Stimulated activated naive B cell treated with anti-CD40 and anti-IgM and Interleukin-4, amounts not matched to agents 10 μg/mL and 1 μg/mL and 100 μg/mL, for 72 hours (primary cell): ENCODE measurements at places on chromosomes 3 and 15.
A peak's percentile ranks its signal among the peaks of the same experiment; 100 is the strongest.

GRCh38 chr3:40779039-40779438 lies 254.3 kb downstream of the ZNF621 start:
- no peak for DNase-seq

DNA sequence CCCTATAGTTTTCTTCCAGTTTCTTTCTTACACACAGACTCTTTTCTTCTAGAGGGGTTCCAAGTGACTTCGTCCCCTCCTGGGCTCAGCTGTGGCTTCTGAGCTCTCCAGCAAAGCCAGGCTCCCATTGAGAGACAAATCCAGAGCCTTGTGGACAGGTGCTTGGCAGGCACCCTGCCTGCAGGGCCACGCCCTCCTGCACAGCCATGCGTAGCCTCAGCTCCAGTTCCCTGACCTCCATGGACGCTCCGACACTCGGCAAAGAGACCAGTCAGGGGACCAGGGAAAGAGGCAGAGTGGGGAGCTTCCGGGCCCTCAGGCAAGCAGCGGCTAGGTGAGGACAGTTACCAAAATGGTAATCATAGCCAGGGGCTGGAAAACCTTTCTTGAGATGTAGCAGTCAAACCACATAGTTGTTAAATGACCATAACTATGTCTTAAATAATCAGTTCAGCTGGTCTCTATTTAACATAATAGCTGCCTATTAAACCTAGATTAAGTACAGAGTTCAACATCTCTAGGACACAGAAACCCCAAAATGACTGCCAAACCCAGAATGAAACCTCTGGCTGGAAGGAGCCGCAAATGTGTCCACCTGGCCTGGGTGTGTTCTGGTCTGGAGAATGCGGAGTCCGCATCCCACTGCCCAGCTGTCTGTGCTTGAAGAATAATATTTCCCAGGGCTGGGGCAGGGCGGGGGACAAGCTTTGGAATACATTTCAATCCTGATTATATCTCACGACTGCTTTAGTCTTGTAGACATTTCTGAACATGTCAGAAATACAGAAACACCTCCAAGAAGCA lies 69.3 kb upstream of the RGMA start:
- DNase-seq: no peak

DNA sequence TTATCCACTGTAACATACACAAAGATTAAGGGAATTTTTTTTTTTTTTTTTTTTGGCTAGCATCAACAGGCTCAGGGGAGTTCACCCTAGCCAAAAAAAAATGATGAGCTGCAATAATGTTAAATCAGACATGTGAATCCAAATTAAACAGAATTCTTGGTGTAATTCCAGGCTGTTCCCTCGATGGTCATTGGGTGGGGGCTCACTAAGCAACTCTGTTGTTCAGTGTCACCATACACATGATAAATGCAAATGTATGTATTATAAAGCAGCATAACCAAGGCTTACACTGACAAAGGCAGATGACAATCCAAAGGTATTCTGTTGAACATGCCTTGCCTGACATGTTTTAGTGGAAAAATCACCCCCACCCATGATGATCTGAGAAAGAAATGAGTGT lies 29.0 kb downstream of the IL1RAP start:
- DNase-seq: no peak

GRCh38 chr3:153553605-153553945 lies 391.5 kb downstream of the RAP2B start:
- no peak for DNase-seq

GRCh38 chr3:3766140-3766539 lies 33.1 kb upstream of the LRRN1 start:
- no peak for DNase-seq

DNA sequence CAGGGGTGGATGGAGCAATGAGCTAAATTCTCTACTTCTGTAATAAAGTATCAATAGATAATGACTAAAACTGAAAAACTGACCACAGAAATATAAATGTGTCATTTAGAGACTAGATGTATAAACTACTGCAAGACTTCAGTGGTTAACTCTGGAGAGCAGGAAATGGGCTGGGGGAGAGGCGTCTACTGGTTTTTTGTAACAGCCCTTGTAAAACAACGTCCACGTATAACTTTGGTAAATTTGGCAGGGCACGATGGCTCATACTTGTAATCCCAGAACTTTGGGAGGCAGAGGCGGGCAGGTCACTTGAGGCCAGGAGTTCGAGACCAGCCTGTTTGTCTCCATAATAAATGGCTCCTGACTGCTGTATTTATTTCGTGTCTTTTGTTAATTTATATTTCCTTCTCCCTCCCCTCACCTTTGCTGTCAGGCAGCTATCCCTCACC lies 12.5 kb downstream of the RAB27A start:
- DNase-seq: peak; percentile 45

DNA sequence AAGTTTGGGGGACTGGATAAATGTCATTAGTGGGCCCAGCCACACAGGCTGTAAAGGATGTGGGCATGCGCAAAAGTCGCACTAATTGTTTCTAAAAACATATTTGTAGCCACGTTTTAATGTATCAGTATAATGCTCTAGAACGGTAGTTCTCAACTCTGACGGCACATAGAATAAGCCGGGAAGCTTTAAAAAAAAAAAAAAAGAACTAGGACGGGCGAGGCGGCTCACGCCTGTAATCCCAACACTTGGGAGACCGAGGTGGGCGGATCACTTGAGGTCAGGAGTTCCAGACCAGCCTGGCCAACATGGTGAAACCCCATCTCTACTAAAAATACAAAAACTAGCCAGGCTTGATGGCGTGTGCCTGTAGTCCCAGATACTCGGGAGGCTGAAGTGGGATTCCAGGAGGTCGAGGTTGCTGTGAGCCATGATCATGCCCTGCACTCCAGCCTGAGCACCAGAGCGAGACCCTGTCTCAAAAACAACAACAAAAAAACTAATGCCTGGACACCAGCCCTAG lies 618 bp upstream of the MON1A start:
- DNase-seq: no peak

- DNase-seq: no peak
These were observed 23.8 kb downstream of the VPS39 start for GRCh38 chr15:42184296-42184695.

DNA sequence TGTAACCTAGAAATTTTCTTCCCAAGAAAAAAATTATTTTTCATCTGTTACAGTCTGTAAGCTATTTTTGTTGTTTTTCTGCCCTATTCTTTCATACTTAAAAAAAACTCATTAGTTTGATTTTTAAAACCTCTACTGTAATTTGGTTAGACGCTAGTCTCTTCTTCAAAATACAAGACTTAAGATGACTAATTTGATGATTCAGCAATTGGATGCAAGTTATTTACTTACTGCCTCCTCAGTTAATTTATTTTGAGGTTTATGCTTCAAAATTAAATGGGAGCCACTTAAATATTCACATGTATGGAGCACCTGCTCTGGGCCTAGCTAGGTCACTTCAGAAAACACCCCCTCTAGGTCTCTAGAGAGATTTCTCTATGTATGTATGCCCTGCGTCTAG lies 132.4 kb downstream of the IQCH start:
- no peak for DNase-seq

- no peak for DNase-seq
These were observed 281.6 kb upstream of the TMCO5A start for GRCh38 chr15:37652646-37653417.

DNA sequence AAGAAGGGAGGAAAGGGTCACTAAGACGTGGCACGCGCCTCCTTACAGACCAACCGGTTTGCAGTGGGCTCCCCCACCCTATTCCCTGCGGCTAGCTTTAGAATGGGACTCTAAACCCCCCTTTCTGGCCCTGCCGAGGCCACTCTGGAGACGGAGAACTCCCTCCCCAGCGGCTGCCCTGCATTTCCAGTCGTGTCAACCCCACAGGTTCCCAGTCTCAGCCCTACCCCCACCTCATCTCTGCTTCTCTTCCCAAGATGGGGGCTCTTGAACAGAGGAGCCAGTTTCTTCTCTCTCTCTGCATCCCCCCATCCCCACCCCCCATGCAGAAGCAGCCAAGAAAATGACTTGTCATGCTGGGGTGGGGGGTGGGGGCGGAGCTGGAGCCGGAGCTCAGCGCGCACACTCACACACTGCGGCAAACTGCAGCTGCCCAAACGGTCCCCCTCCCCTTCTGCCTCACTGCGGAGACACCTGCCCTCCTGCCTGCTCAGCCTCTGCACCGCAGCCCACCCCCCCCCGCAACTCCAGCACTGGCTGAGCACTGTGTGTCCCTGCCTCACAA lies 871 bp downstream of the MAP1A start:
- no peak for DNase-seq

DNA sequence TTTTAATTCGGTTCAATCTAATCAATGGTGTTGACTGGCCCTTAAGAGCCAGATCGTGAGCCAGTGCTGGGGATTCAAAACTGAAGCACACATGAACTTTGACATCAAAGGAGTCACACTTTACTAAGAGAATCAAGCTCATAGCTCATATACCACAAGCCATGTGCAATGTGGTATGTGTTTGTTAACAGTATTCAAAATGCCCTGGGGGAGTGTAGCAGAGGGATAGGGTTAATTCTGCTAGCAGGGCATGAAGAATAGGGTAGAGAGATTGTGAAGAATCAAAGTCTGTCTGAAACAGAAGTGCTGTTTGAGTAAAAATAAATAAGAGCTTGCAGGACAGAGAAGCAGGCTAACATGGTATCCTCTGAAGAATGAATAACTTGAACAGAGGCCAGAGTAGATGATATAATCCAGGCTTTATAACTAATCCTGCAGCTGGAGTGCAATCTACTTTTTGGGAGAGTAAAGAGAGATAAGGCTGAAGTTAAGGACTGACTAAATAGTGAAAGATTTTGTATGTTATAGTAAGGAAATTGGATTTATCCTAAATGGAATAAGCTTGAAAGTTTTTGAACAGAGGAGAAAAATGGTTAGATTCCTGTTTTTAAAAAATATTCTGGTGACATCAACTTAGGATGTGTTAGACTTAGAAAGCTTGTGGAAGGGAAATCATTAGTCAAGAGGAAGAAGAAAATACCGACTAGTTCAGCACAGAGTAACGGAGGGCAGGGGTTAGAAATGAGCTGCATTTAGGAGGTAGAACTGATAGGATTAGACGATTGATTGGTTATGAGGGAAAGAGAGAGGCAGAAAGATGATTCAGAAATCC lies 292.0 kb downstream of the NFKBIZ start:
- DNase-seq: no peak

GRCh38 chr3:16904423-16905417 lies 20.0 kb downstream of the PLCL2 start:
- no peak for DNase-seq

- DNase-seq: no peak
These were observed 30.3 kb downstream of the CDC25A start for GRCh38 chr3:48157950-48158376.

- no peak for DNase-seq
These were observed 38.2 kb downstream of the DPPA2 start for GRCh38 chr3:109278141-109278540.

- DNase-seq: no peak
These were observed 835.4 kb upstream of the NR2F2 start for GRCh38 chr15:95494971-95495541.

GRCh38 chr3:127367593-127367992 lies 79.7 kb upstream of the PRR20G start:
- DNase-seq: no peak

DNA sequence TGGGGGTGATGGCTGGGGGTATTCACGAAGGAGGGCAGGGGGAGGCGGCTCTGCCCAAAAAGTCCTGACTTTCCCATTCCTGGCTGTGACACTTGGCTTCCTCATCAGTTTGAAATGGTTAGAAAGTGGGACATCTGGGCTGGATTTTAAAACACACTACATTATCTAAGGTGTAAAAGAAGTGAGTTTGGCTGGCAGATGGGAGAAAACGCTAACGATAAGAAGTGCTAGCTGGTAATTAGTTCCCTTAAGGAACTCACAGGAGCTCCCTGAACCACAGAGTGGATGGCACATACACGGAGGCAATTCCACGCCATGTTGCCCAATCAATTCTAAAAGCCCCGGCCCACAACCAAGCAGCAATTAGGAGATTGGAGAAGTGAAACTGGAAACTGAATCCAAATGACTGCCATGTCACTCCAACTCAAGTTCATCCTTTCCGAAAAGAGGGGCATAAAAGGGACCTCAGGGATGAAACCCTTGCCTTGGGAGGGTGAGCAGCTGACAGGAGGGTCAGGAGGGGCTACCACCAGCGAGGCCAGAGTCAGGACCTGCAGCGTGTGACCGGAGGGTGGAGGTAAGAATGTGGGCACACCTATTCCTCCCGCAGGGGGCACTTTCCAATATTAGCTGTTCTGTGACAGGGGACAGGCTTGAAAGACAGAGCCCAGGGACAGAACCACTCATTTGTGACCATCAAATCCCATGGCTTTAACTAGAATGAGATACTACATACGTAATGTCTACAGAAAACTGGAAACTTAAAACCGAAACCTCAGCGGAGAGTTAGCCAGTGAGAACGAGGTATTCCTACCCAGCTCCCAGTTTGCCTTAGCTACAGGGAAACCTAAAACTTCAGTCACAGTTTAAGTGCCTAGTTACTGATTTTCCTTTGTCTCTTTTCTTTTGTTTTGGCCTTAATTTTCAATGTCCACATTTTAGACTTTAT lies 95.3 kb upstream of the OXTR start:
- DNase-seq: no peak

- no peak for DNase-seq
These were observed 60.0 kb upstream of the ST8SIA2 start for GRCh38 chr15:92333709-92334108.

DNA sequence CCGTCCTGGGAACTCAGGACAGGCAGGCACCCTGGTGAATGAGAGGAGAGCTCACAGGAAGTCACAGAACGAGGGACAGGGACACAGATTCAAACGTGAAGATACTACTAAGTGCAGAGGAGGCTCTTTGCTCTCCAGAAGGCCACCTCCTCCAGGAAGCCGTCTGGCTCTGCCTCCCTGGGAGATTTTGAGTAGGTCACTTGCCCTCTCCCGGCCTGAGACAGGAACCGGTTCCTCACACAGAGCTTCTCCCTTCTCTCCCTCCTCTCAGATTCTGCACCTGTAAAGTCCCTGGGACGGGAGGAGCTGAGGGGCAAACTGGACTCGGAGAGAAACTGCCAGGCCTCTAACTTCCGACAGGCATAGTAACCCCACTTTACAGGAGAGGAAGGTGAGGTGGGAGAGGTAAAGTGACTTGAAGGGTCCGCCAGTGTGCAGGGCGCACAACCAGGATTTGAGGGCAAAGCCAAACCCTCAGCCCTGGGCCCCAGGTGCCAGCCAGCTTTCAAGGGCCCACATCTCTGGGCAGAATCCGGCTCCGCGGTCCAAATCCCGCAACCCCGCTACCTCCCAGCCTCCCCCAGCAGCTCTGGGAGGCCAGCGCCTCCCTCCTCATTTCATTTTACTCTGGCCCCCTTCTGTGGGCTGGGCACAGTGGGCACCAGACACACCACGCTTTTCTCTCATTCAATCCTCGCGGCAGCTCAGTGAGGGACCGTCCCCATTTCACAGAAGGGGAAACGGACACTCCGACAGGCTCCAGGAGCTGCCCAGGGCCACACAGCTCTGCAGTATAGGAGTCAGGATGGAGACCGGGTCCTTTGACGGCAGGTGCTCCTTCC lies 150.2 kb downstream of the SMAD6 start:
- no peak for DNase-seq

GRCh38 chr3:156516961-156517360 lies 38.0 kb downstream of the SSR3 start:
- no peak for DNase-seq

- DNase-seq: no peak
These were observed 623.7 kb downstream of the GRM7 start for GRCh38 chr3:7484636-7485035.

- peak; percentile 32 for DNase-seq
These were observed 19.7 kb downstream of the FOXP1 start for GRCh38 chr3:71563827-71564226.
